Karpas-422 (cell line): ENCODE measurements at places on chromosomes 4 and X.

DNA sequence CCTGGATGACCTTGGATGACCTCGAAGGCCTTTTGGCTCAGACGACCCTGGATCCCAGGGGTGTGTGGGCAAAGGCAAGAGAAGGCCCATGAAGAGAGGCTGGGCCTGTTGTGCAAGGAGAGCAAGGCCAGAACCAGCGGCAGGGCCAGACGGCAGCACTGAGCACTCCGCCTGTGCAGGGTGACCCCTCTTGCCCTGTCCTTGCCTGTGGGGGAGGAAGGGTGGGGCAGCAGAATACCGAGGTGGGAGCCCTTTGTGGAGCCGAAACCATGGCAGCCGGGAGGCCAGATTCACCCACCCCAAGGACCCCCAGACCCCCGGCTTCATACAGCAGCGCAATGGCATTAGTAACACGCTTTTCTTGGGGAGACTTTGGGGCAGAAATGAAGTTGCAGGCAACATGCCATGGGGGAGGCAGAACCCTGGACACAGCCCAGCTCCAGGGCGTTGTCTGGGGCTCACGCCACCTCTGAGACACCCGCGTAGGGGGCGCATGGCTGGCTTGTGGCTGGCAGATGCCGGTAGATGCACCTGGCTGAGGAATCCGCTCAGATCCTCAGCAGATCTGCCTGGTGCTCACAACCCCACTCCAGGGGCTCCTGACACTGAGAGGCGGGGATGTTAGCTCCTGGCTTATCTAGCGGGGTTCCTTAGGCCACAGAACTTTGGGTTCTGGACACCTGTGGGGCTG is 114.5 kb downstream of the FAM53A start:
- no peak for DNase-seq

DNA sequence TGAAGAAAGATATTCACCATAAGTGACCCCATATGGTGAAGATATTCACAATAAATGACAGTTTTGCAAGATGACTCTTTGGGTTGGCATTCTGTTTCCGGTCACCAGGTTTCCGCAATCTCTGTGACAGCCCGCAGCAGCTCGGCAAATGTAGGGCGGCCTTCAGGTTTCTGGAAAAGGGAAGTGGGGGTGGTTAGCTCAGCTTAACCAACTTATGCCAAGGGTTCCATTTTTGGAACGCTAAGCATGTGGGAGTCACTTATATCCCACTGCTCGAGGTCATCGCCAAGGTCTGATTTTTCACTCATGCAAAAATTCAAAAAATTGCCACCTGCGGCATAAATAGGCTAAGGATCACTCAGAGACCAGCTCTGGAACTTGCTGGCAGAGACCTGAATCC is 51.0 kb downstream of the NIPAL1 start:
- DNase-seq, result no peak

DNA sequence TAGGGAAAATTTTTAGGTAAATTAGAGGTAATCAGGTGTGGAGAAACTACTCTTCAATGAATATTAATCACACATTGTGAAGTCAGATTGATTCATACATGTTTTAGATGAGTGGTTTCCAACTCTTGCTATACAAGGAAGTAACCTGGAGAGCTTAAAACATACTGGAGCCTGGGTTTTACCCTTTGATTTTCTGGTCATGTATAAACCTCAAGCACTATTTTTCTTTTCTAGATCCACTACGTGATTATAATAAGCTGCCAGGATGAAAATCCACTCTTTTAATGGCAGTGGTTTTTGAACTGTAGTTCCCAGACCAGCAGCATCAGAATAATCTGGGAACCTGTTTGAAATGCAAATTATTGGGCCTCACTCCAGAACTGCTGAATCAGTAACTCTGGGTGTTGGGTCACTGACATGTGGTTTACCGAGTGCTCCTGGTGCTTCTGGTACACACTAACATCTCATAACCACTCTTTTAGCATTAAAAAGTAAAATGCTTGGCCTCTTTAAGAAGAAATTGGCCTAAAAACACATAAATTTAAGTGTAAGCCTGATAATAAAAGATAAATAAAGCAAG is 63.4 kb downstream of the DCAF12L1 start:
- DNase-seq, result no peak

- DNase-seq, result no peak
Observed at GRCh38 chrX:142204522-142205433, at the start of gene MAGEC2. Gene MAGEC2 (minus strand): TSS chrX:142205290. CDS start chrX:142203987, 1,303 bp downstream.

DNA sequence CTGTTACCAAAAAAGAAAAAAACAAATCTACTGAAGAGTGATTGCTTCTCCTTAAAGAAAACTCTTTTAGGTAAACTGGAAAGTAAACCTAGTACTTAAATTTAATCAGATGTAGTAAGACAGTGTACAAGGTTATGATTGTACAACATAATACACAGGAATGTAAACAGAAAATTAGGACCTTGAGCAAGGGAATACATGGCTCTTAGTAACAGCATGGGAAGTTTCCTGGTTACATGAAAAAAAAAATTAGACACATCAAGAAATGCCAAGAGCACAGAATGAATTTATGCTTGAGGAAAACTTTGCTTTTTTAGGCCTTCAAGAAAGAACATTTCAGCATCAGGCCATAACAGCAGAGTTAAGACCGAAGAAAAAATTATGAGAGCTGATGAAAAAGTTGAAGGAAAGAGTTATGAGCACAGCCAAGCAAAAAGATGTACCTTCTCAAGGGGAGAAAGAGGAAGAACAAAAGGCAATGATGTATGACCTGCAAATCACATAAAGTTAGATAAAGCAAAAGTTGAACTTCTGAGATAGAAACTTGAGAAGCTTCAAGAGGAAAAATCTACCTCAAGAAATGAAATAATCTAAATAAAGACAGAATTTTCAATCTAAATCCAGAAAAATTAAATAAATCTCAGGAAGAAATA is 311.6 kb downstream of the GALNTL6 start:
- peak; percentile 73 for DNase-seq

- DNase-seq, result no peak
Observed at GRCh38 chr4:176611951-176612350, 180.8 kb downstream of the VEGFC start.

DNA sequence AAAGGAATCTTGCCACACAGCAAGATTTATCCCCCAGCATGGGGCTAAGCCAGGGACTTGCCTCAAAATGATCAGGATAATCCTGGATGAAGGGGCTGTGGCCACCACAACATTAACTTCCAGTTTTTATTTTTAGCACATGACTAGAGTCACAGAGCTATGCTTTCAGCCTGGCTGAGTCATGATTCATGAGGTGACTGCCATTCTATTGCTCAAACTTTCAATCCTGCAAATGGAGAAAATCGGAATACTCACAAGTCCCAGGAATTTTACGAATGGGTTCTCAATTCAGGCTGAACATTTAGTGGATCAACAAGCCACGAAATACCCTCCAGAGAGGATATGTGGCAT is 70.7 kb upstream of the HPGD start:
- no peak for DNase-seq

DNA sequence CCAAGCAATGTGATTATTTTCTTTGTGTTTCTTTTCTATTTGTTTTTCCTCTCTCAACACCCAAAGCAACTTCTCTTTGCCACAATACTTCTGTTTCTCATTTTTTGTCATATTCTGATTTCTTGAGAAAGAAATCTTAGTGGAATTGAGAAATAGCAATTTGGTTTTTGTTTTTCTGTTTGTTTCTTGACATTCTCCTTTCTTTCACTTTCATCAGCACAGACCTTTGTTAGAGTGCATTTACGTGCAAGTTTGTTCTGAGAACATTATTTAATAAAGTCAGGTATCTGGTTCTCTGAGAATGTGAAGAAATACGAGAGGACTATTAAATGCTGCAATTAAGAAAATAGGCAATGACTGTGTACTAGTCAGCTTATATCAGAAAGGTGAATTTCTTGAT is 608.1 kb upstream of the AADAT start:
- DNase-seq, result no peak

- peak; percentile 34 for DNase-seq
Observed at GRCh38 chr4:577499-578450, 1.7 kb upstream of the TMEM271 start.

DNA sequence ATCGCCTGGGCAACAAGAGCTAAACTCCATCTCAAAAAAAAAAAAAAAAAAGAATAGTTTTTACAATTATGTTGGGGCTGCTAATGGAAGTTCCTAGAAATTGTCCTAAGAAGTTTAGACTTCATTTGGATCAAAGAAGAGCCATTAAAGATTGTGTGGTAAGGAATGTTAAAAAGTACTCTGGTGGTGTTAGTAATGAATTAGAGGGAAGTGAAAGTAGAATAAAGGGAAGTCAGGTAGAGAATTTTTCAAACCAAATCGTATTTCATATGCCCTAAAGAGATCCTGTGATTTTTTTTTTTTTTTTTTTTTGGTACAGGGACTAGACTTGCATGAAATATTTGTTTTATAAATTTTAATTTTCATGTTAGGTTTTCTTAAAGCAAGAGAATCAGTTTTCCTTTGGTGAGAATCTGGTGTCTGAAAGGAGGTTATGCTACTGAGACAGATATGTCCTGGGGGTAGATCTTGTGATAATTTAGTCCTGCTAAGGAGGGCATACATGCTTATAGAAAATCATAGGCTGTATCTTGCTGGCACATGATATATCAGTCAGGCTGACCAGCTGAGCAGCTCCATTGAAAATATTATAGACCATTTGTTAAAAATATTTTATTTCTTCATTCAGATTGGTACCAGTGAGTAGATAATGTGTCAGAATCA is 10.7 kb downstream of the SEC24B start:
- DNase-seq, result peak; percentile 84

- DNase-seq, result no peak
Observed at GRCh38 chr4:73586040-73586439, 34.2 kb downstream of the RASSF6 start.

DNA sequence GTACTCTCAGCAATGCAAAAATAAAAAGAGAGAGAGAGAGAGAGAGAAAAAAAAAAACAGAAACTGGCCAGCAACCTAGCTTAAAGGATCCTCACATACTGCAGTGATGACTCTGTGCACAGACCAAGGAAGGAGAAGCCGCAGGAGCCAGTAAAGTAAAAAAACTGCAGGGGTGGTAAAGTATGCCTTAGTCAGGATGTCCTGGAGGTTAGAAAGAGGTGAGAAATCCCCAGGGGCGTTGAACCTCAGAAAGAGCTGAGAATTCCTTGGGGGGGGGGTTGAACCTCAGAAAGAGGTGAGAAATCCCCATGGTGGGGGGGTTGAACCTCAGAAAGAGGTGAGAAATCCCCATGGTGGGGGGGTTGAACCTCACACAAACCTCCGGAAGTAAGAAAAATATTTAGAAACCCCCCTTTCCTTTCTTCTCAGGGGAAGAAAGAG is 48.0 kb downstream of the MAGEA9 start:
- DNase-seq, result no peak

- no peak for DNase-seq
Observed at GRCh38 chrX:114710571-114710970, 126.7 kb downstream of the HTR2C start.

DNA sequence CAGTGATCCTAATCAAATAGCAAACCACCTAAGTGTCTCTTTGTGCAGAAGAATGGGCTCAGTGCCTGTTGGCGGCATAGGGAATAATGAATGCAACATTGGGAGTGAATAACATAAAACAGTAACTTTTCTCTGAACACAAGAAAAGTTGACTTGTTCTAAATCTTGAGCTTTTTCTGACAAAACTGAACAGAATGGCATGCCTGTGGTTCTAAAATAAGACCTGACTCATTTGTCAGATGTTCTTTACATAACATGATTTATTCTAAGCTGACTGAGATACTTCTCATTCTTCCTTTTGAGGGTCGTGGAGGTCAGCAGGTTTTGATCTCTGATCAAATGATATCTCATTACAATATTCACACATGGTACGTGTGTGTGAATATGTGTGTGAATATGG is 165.4 kb upstream of the WDR1 start:
- DNase-seq, result no peak

GRCh38 chrX:28349888-28350287 is 237.4 kb upstream of the IL1RAPL1 start:
- no peak for DNase-seq

GRCh38 chr4:155903453-155903852 is at the start of gene TDO2:
Gene TDO2 (plus strand): TSS chr4:155903696. CDS start chr4:155903759, 63 bp downstream.
- DNase-seq, result peak; percentile 59

DNA sequence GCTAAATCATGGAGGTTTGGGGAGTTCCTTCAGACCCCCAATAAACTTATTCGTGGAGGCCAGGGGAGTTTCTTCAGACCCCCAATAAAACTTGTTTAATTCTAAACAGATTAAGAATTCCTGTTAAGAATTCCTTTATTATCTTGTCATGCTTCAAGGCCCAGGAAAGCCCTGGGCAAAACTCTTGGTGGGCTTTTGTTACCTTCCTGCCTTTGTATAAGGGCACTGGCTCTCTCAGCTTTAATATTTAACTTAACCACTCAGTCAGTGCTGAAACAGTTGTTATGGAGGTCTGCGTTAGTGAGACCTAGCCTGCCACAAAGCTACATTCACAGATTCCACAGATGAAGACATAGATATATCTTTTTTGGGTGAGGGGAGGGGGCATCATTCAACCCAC is 29.0 kb upstream of the LGI2 start:
- no peak for DNase-seq

DNA sequence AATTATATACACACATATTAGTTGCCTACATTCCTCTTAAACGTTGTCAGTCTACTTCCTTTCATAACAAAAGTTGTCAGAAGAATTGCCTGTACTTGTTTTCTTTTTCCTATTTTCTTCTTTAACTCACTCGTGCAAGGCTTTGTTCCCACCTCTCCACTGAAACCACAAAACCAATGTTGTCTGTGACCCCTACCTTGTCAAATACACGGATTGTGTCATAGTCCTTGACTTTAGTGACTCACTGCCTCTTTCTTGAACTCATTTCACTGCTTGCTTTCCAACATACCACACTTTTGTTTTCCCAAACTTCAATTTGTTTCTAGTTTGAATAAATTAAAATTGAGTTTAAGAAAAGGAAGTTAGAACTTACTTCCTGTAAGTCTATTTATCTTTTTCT is 283.9 kb upstream of the AGA start:
- no peak for DNase-seq

DNA sequence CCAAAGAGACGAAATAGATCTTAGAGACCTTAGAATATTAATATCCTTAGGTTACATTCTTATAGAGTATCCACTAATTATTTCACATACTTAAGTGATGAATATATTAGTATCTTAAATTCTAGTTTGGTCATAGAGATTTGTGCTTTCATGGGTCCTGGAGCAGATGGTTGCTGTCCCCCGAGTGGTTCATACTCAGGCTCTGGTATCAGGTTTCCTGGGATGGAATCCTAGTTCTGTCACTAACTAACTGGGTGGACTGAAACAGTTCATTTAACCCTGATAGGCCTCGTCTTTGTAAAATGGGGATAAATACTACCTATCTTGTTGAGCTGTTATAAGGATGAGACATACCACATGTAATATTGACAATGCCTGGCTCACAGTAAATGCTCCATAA is 264.6 kb downstream of the TENM3 start:
- no peak for DNase-seq
